ENCODE measurements at places on chromosomes 1 and 21. TPM values are rescaled to one million over a fixed set of nuclear protein-coding genes. Genes with fewer than 3 reads are reported as not detected.

CD84 gene
- total RNA-seq, result not detected

CLDN14 gene
- total RNA-seq, result not detected

- DNase-seq, result peak; percentile 79
Observed at GRCh38 chr1:43834280-43835081, 99.1 kb upstream of the ARTN start.

DNA sequence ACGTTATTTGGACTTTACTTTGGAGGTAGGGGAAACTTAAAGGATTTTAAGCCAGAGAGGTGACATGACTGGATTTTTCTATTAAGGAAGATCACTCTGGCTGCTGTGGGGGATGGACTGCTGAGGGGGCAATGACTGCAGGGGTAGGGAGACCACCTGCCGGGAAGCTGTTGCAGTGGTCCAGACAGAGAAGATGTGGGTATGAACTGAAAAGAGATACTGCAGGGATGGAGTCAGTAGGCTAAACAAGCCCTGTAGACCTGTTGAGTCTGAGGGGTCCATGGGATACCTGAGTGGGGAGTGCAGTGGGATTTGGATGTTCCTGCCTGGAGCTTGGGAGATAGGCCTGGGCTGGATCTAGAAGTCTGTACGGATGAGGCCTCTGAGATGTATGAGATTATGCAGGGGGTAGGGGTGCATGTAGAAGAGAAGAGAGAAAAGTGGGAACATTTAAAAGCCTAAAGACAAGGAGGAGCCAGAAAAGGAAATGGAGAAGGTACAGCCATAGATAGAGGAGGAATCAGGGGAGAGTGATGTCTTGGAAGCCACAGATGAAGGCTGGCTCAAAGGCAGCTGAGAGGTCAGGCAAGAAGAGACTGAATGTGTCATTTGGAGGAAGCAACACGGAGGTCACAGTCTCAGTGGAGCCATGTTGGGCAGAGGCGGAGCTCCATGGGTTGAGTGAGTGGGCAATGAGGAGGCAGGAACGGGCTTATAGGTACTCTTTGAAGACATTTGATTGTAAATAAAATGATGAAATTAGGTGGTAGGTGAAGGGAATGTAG lies 25.9 kb upstream of the KCNA2 start:
- DNase-seq, result no peak

DNA sequence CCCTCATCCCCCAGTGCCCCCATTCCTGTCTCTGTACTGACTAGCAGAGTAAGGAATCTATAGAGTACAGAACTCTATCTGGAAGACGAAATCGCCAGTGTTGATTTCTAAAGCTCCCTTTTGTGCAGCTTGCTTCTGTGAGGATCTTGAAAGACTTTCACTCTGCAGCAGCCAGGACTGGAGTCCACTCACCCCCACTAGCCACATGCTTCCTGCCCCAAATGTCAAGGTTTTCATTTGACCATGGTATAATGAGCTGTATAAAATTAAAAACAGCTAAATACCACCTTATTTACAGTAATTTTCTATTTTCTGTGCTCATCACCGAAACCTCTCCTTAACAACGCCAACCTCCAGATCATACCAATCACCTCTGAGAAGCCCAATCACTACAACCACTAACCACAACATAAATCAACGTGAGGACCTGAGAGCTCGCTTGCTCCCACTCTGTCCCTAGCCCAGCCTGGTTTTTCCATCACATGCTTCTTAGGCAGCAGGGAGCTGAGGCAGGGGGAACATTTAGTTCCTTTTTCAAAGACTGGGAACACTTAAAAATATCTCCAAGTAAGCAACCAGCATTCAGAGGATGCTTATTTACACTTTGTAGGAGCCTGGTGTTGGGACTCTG lies 56.1 kb upstream of the IRF2BP2 start:
- DNase-seq, result no peak

DNA sequence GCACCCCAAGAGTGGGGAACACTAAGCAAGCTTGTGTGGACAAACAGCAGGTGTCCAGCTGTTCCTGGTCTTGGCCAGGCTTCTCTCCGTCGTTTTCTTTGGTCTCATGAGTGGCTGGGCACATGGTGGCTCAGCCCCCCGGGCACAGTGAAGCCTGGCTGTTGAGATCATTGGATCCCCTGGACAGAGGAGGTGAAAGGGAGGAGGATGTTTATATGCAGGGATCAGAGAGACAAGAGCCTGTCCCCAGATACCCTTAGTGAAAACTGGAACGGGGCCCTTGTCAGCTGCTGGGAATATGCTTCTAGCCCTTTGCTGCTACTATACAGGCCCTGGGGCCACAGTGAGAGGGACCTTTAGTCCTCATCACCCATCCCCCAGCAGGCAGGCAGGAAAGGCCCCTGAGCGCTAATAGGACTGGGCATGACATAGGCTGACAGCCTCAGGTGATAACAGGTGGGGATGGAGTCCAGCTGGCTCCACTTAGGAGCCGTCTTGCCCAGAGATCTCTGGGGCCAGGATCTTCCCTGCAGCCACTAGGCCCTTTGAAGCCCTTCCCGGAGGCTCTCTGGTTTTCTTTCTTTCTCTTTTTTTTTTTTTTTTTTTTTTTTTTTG lies 16.4 kb downstream of the EPHA8 start:
- DNase-seq, result peak; percentile 77

GRCh38 chr1:164950541-164950986 lies 391.6 kb downstream of the PBX1 start:
- peak; percentile 60 for DNase-seq

GRCh38 chr1:107019166-107019565 lies 37.3 kb upstream of the PRMT6 start:
- no peak for DNase-seq

GRCh38 chr1:10515301-10515975 lies 40.7 kb downstream of the PEX14 start:
- DNase-seq, result no peak

DNA sequence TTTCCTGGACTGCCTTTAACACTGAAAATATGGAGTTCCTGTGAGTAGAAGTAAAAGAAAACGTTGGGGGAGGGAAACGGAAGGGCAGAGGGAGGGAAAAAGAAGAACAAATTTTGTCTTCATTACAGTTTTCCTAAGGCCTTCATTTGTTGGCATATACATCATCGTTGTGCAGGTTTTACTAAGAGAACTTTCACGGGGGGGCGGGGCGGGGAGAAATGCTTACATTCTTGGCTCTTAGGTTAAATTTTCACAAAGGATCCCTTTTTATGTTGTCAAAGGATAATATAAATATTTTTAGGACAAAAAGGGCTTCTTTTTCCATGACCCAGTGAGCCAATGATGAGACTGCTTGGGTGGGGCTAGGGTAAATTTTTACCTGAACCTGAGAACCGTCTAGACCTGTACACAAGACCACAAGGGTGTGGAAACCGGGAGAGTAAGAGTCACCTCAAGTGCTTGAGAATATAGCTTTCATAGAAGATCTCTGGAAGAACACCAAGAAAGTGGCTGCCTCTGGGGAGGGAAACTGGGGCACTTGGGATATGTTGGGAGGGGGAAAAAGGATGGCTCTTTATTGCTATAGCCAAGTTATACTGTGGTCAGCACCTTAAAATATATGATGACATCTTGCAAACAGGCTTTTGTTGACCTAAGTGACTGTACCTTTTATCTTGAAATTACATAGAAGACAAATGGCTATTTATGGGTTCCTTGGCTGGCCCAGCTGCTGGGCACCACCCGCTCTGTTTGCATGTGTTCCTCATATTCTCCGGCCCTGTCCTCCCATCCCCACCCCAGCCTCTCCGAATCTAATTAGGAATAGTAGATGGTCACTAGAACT lies 2.0 kb upstream of the UTP25 start:
- no peak for DNase-seq

GRCh38 chr1:38489844-38490270 lies 369.7 kb downstream of the RRAGC start:
- peak; percentile 19 for DNase-seq

DNA sequence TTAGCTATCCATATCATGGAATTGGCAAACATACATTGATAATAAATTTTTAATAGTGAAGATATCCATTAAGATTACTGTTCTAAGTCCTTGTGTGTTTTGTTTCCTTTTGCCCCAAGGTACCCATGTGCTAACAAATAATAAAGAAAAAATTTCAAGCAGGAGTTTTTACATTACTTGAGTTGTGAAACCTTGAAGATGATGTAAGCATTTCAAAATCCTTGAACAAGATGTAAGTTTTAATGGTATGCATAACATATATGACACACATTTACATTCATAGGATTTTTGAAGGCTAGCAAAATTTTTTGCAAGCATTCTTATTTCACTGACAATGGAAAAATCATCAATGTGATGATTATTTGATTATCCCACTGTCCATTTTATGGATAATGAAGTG lies 10.9 kb upstream of the ELAVL4 start:
- DNase-seq, result no peak

DNA sequence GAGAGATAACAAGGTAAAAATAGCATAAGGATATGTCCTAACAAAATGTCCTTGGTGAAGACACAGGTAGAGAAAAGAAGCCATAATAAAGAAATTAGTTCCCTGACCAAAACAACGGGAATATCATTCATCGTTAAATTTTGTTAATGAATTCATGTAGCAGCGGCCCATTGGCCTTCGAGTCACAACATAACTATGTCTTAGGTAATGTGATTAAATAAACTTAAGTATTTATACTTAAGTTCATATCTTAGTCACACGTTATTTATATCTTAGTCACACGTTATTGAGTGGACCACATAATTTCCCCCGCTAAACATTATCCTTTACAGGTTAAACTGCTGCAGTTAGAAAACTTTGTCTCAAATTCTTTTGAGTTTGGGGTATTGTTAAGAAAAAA lies 1.2 kb downstream of the NEXN start:
- DNase-seq, result peak; percentile 4
